Effector memory CD8-positive, alpha-beta T cell (primary cell): ENCODE measurements at places on chromosomes 13 and 19.

- DNase-seq = no peak
These were observed 186.3 kb downstream of the TDRD3 start for GRCh38 chr13:60583196-60583888.

GRCh38 chr19:48645620-48646000 is 377 bp downstream of the CA11 start:
- no peak for DNase-seq

- no peak for DNase-seq
These were observed 84.7 kb upstream of the DOCK9 start for GRCh38 chr13:99062593-99062992.

DNA sequence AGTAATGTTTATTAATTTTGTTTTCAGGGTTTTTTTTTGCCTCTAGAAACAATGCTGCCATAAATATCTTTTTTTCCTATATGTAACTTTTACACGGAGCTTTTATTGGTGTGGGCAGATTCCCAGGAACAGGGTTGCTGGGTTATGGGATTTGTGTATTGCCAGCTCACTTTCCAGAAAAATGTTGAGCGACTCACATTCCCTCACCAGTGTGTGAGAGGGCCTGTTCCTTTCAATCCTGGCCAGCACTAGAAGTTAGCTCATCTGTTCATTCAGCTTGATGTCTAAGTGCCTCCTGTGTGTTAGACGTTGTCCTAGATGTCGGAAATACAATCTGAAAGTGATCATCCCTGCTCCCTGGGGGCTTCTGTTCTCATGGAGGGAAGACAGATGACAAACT is 2.6 kb downstream of the ZNF71 start:
- DNase-seq = no peak
